Progenitor cell of endocrine pancreas (in vitro differentiated cells): ENCODE measurements at places on chromosomes 6 and 20.
A peak's percentile ranks its signal among the peaks of the same experiment; 100 is the strongest.

DNA sequence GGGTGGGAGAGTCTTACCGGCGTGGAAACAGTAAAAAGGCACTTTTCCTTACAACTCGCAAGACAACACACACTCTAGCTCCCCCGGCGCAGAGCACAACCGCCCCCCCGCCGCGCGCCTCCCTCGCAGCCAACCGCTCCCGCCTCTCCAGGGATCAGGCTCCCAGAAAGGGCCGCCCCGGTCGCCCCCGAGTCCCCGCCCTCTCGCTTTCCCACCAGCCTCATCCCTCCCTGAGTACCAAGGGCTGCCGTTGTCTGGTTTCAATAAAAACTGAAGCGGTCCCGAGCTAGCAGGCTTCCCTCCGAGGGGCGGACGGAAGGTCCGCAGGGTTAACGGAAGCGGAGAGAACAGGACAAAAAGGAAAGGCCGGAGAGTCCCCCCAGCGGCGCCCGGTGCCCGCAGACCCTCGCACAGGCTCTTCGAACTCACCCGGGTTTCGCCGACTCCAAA lies 804 bp downstream of the ELOVL5 start:
- peak; percentile 42 for DNase-seq

GRCh38 chr20:44552950-44553908 lies 29.1 kb upstream of the PKIG start:
- DNase-seq: no peak

DNA sequence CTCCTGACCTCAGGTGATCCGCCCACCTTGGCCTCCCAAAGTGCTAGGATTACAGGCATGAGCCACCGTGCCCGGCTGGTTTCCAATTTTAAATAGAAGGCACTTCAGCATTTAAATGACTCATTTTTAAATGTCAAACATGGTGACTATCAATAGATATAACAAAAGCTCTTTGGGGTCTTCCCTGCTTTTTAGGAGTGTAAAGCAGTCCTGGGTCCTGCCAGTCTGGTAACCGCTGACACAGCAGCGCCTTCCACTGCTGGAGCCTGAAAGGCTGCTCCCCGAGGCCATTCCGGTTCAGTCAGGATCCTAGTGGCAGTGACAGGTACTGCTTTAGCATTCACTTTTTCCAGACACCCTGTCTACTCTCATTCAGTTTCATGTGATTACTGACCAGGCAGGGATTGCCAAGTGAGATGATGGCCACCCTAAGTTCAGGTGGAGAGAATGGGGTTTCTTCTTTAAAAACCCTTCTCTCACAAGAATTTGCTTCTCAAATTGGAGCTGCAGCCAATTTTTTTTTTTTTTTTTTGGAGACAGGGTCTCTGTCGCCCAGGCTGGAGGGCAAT lies 5.1 kb downstream of the DIDO1 start:
- DNase-seq: no peak

DNA sequence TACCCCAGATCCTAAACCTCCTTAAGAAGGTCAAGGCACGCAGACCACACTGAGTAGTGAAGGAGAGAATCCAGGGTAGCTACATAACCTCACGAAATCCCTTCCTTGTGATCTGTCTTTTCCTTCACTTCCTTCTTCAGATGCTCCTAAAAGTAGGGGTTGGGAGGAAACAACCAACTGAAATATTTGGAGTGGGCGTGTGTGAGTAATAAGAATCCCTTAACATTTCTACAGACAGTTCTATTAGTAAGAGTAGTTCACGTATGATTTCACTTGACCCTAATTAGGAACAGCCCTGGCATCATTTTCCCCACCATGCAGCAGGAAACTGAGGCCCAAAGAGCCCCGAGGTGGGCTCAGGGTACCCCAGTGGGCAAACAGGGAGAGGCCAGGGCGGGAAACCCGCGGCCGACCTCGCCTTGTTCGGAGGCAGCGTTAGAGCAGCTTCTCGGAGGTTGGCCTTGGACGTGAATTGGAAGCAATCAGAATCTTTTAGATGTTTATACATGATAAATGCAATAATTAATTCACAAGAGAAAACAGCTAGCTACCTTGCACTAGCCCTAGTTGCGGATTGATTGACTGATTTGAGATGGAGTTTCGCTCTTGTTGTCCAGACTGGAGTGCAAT lies 859 bp upstream of the RAE1 start:
- DNase-seq: no peak

GRCh38 chr6:151475653-151476523 lies 17.9 kb upstream of the CCDC170 start:
- no peak for DNase-seq
